Activated CD4-positive, alpha-beta T cell treated with anti-CD3 and anti-CD28 coated beads for 36 hours (primary cell): ENCODE measurements at places on chromosomes 2 and 18. TPM values are rescaled to one million over a fixed set of nuclear protein-coding genes. Genes with fewer than 3 reads are reported as not detected.

Gene CFAP210
- 0.23 TPM for total RNA-seq

GRCh38 chr18:72492497-72492896 lies 51.6 kb downstream of the CBLN2 start:
- H3K36me3 ChIP-seq = no peaks in the 10 kb centered on the region
- H3K4me3 ChIP-seq = no peak overlapping the region
- DNase-seq = no peak
- H3K27ac ChIP-seq = no peak overlapping the region
- H3K4me1 ChIP-seq = no peaks in the 10 kb centered on the region

GRCh38 chr2:196113061-196113974 lies 44.7 kb upstream of the DNAH7 start:
- H3K27me3 ChIP-seq = no peaks in the 10 kb centered on the region
- no peak for DNase-seq
- no peaks in the 10 kb centered on the region for H3K36me3 ChIP-seq
- peaks cover 21% of the 10 kb centered on the region for H3K4me1 ChIP-seq
- H3K4me3 ChIP-seq = no peak overlapping the region
- H3K27ac ChIP-seq = no peak overlapping the region

GRCh38 chr18:58496231-58496630 lies 132.7 kb downstream of the ALPK2 start:
- peaks cover 9% of the 10 kb centered on the region for H3K4me1 ChIP-seq
- H3K36me3 ChIP-seq = no peaks in the 10 kb centered on the region
- no peak overlapping the region for H3K27ac ChIP-seq
- DNase-seq = no peak

Gene ZSWIM2
- total RNA-seq = not detected

- no peak for DNase-seq
- H3K27ac ChIP-seq = no peak overlapping the region
- H3K27me3 ChIP-seq = no peaks in the 10 kb centered on the region
- H3K4me3 ChIP-seq = no peak overlapping the region
Measured at GRCh38 chr2:49270091-49270490, 115.8 kb upstream of the FSHR start.

DNA sequence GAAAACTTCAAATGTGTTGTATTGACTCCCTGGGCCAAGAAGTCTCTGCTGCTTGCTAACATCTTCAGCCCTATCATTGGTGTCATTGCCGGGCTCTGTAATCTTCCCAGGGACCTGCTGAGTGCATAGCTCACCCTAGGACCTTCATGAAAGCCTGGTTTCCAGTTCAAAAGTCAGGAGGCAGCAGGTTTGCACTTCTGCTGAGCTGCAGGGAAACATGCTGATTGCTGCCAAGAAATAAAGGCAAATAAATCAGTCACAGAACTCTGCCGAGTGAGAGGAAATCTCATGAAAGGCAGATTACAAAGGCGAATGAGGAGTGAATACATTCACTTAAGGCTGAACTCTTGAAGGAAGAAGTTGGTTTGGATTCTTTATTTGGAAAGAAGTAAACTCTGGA lies 1947.6 kb upstream of the CELF4 start:
- DNase-seq = no peak
- no peaks in the 10 kb centered on the region for H3K27me3 ChIP-seq
- no peak overlapping the region for H3K27ac ChIP-seq
- H3K4me1 ChIP-seq = no peaks in the 10 kb centered on the region
- H3K36me3 ChIP-seq = no peaks in the 10 kb centered on the region

DNA sequence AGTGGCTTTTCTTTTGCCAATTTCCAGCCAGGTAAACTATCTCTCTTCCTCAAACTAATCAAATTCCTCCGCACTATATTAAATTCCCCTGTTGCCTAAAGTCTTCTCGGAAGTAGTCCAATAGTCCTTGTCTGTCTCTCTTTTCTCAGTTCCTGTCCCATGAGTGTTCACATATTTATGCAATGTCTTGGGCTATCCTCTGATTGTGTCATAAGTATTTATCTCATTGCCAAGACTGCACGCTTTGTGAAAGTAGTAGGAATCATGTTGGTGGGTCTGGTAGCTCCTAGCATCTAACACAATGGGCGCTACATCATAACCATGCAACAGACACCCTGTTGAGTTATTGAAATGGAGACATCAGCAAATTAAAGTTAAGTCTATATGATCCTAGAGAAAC lies 59.9 kb upstream of the POU3F3 start:
- H3K4me3 ChIP-seq = no peak overlapping the region
- DNase-seq = no peak
- H3K36me3 ChIP-seq = no peaks in the 10 kb centered on the region
- H3K4me1 ChIP-seq = no peaks in the 10 kb centered on the region
- H3K27me3 ChIP-seq = peaks cover 3% of the 10 kb centered on the region
- H3K27ac ChIP-seq = no peak overlapping the region

GRCh38 chr2:74096052-74096451 lies 51.7 kb downstream of the BOLA3 start:
- H3K27ac ChIP-seq = no peak overlapping the region
- H3K36me3 ChIP-seq = peaks cover 34% of the 10 kb centered on the region
- no peaks in the 10 kb centered on the region for H3K27me3 ChIP-seq
- DNase-seq = no peak

Gene ZAP70
- 156 TPM for total RNA-seq

- H3K4me1 ChIP-seq = peaks cover 20% of the 10 kb centered on the region
- H3K4me3 ChIP-seq = no peak overlapping the region
- H3K36me3 ChIP-seq = peaks cover 32% of the 10 kb centered on the region
- H3K27me3 ChIP-seq = no peaks in the 10 kb centered on the region
- no peak overlapping the region for H3K27ac ChIP-seq
Measured at GRCh38 chr2:45438872-45439665, 172.0 kb downstream of the SRBD1 start.

Gene COL5A2
- 0.32 TPM for total RNA-seq

Gene FBXO48
- total RNA-seq = 2.0 TPM

Gene PXDN
- total RNA-seq = 0.81 TPM

- H3K4me1 ChIP-seq = peaks cover 30% of the 10 kb centered on the region
- peak; percentile 18 for DNase-seq
- H3K27me3 ChIP-seq = peaks cover 2% of the 10 kb centered on the region
- no peak overlapping the region for H3K4me3 ChIP-seq
- H3K36me3 ChIP-seq = no peaks in the 10 kb centered on the region
- H3K27ac ChIP-seq = no peak overlapping the region
Measured at GRCh38 chr2:207252979-207253645, 87.4 kb upstream of the KLF7 start.

Gene ICOS
- total RNA-seq = 161 TPM

DNA sequence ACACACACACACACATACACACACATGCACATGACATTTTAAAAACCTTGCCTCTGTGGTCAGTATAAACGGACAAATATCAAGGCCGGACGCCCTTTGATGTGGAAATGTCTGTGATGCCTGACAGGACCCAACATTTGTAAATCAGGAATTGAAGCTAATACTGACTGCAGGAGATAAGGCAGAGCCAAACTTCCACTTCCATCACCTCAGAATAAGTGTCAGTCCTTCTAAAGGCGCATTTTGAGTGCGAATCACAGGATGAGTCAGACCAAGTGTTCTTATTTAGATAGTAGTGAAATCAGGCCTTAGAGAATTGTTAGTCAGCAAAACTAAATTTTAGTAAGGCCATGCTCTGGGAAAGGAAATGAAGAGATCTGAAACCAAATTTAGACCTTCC lies 211.7 kb upstream of the LRATD1 start:
- H3K36me3 ChIP-seq = no peaks in the 10 kb centered on the region
- DNase-seq = no peak
- no peaks in the 10 kb centered on the region for H3K27me3 ChIP-seq
- H3K4me3 ChIP-seq = no peak overlapping the region
- no peak overlapping the region for H3K27ac ChIP-seq

DNA sequence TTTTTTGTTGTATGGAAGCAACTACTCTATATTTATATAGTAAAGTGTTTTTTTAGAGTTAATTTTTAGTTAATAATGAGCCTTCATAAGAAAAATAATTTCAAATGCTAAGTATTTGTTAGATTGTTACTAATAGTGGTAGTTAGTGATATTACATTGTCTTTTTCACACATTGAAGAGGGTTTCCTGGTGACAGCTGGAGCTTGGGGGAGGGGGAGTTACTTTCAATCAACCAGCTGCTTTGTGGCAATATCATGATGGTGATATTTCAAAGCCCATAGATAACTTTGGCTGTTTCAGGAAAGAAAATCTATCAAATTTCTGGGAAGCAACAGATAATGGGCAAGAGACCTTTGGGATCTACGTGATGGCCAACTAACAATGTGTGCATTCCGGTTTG lies 4.1 kb downstream of the RHBDD1 start:
- no peaks in the 10 kb centered on the region for H3K27me3 ChIP-seq
- H3K4me1 ChIP-seq = peaks cover 68% of the 10 kb centered on the region
- H3K4me3 ChIP-seq = peak overlapping the region; percentile 32

DNA sequence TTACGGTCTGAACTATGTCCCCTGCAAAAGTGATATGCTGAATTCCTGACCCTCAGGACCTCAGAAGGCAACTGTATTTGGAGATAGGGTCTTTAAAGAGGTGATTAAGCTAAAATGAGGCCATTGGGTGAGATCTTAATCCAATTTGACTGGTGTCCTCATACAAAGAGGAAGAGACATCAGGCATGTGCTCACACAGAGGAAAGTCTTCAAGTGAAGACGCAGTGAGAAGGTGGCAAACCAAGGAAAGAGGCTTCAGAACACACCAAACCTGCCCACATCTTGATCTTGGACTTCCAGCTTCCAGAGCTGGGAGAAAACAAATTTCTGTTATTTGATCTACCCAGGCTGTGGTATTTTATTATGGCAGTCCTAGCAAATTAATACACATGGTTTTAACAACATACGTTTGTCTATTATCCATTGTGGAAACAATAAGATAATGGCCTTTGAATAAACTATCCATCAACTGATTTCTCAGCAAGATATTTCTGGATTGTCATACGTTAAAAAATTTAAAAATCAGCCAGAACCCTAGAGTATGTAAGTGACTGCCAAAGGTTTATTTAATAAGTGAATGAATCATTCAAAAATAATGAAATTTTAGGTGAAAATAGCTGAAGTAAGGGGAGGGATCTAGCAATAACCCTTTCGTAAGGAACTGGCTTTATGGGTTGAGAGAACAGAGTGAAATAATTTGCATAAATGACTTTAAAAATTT lies 6.5 kb downstream of the WIPF1 start:
- peaks cover 30% of the 10 kb centered on the region for H3K36me3 ChIP-seq
- peak overlapping the region; percentile 52 for H3K4me3 ChIP-seq
- peaks cover 71% of the 10 kb centered on the region for H3K4me1 ChIP-seq
- no peak for DNase-seq
- H3K27ac ChIP-seq = peak overlapping the region; percentile 92
- H3K27me3 ChIP-seq = no peaks in the 10 kb centered on the region

- H3K36me3 ChIP-seq = no peaks in the 10 kb centered on the region
- peaks cover 5% of the 10 kb centered on the region for H3K4me1 ChIP-seq
- no peak for DNase-seq
- no peak overlapping the region for H3K27ac ChIP-seq
- H3K4me3 ChIP-seq = no peak overlapping the region
- H3K27me3 ChIP-seq = no peaks in the 10 kb centered on the region
Measured at GRCh38 chr2:200435379-200435778, 74.5 kb downstream of the KCTD18 start.

Gene PROKR1
- total RNA-seq = not detected

GRCh38 chr2:129699781-129700573 lies 279.5 kb upstream of the RAB6C start:
- H3K27me3 ChIP-seq = peaks cover 1% of the 10 kb centered on the region
- no peaks in the 10 kb centered on the region for H3K36me3 ChIP-seq
- DNase-seq = no peak
- H3K4me3 ChIP-seq = no peak overlapping the region
- no peak overlapping the region for H3K27ac ChIP-seq

- no peak for DNase-seq
- peaks cover 3% of the 10 kb centered on the region for H3K4me1 ChIP-seq
- H3K4me3 ChIP-seq = no peak overlapping the region
Measured at GRCh38 chr2:112216167-112216566, 38.7 kb downstream of the ZC3H8 start.

GRCh38 chr18:2903006-2903405 lies 56.2 kb downstream of the EMILIN2 start:
- DNase-seq = no peak
- H3K27me3 ChIP-seq = no peaks in the 10 kb centered on the region
- no peak overlapping the region for H3K27ac ChIP-seq
- H3K4me3 ChIP-seq = no peak overlapping the region
- H3K4me1 ChIP-seq = peaks cover 18% of the 10 kb centered on the region

DNA sequence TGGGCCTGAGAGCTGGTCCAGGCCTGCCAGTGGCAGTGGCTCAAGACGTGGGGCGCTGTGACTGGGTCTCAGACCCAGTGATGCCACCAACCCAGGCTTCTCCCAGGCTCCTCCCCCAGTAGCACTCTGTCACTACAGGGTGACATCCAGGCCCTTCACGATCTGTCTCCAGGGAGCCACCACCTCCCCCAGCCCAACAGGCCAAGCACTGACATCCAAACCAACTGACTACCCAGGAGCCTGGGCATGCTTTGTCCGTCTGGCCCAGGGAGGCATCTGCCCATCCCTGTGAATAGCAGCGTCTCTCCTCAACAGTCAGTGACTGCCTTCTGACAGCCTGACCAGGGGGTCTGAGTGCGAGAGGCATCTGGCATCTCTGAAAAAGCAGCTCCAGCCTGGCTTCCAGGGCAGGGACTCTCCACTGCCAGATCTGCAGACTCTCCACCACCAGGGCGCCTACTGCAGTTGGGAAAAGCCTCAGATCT lies 13.0 kb downstream of the TEX44 start:
- peak overlapping the region; percentile 17 for H3K4me3 ChIP-seq
- DNase-seq = no peak
- H3K27ac ChIP-seq = no peak overlapping the region
- H3K27me3 ChIP-seq = peaks cover 2% of the 10 kb centered on the region
- H3K4me1 ChIP-seq = peaks cover 9% of the 10 kb centered on the region
